Activated CD8-positive, alpha-beta memory T cell treated with anti-CD3 and anti-CD28 coated beads for 24 hours (primary cell): ENCODE measurements at places on chromosomes 2 and 18.

GRCh38 chr18:2979129-2979528 is 33.8 kb downstream of the LPIN2 start:
- no peak for DNase-seq

- DNase-seq = peak; percentile 65
Observed at GRCh38 chr2:112182581-112183034, 44.4 kb downstream of the FBLN7 start.

GRCh38 chr2:18105929-18106328 is 227.5 kb downstream of the KCNS3 start:
- no peak for DNase-seq

DNA sequence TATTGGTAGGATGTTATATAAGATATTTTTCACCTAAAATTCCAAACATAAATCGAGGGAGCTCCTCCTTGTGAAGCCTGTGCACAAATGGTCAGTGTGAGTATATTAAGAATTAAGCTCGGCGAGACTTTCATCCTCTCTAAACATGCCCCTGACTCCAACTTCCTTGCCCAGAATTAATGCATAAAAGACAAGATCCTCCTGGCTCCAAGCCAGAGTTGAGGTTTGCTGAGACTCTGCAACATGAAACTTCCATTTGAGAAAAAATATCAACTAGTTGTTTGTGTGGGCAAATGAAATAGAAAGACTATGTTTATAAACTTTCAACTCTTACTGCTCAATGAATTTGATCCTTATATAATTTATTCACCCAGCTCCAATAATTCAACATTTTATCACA is 68.1 kb downstream of the CCDC178 start:
- no peak for DNase-seq

DNA sequence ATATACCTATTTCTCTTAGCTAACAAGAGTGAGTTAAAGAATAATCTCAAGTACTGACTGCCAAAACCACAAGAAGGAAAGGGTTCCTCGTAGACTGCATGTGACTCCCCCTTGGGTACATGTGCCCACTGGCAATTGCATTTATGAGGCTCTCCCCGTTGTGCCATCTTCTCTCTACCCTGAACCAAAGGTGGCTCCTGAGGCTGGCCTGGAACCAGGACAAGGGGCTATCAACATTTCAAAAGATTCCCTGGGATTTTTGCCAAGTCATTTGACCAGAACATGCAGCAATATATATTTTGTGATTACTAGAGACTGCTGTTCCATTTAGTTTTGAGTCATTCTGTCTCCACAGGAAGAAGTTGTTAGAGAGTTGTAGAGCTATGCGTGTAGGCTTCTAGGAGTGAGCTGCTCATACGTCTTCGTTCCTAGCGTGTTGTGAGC is 45.8 kb downstream of the LAMA3 start:
- DNase-seq = no peak

GRCh38 chr18:56501896-56502295 is 136.5 kb downstream of the TXNL1 start:
- DNase-seq = no peak

- DNase-seq = no peak
Observed at GRCh38 chr2:21268197-21268877, 144.6 kb downstream of the TDRD15 start.

- no peak for DNase-seq
Observed at GRCh38 chr2:197838579-197838978, 34.2 kb downstream of the PLCL1 start.

GRCh38 chr18:77134611-77135010 is 2.0 kb upstream of the MBP start:
- DNase-seq = no peak

DNA sequence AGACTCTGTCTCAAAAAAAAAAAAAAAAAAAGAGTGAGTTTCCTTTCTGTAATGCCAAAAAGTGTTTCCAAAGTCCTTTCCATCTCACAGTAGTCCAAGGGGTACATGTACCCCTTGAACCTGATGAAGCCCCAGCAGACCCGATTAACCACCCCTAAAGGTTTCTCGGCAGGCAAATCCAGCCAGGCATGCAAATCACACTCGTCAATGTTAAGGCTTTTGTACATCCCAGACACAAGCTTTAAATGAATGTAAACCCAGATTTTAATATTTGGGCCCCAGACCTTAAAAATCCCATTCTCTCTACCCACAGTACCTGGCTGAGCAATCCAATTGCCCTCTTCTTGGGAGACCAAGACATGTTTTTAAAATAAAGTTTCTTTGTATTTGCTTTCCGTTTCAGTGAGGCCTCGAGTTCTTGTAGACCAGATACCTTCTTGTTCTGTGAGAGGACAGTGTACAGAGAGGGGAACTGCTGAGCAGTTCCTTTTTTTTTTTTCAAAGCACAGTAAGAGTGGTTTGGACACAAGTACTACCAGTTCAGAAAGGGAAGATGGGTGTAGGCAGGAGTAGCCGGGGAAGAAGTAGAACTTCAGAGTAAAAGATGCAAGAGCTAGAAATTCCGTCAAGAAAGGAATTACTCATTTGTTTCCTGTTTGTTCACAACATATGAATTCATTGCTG is at the start of gene NLRC4:
NLRC4 (minus strand) TSS at position 465 of the 684 bp plus-strand sequence. CDS start 8,111 bp downstream, outside the sequence.
- no peak for DNase-seq

DNA sequence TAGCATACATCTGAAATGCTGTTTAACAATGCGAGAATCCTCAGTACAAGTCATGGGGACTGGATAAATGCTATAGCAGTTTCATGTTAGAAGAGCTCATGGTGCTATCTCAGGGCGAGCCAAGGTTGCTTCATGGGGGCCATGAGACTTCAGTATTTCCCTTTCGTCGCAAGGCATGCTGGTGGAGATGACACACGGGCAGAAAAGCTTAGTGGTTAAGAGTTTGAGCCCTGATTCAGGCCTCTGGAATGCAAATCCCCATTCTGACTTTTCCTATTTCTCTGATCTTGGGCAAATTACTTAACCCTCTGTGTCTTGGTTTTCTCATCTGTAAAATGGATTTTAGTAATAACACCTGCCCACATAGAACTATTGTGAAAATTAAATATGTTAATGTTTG is 57.4 kb upstream of the EPHA4 start:
- no peak for DNase-seq

- DNase-seq = no peak
Observed at GRCh38 chr2:161578998-161579397, 45.2 kb upstream of the SLC4A10 start.

- DNase-seq = no peak
Observed at GRCh38 chr18:74892066-74892627, 294.5 kb downstream of the ZNF407 start.

- no peak for DNase-seq
Observed at GRCh38 chr2:188473306-188473705, 181.6 kb downstream of the GULP1 start.
